ENCODE measurements at places on chromosomes 16 and 17.

GRCh38 chr16:53773881-53774280 is 69.9 kb downstream of the FTO start:
- DNase-seq, result no peak

- no peak for DNase-seq
Measured at GRCh38 chr17:66717641-66718058, 117.3 kb upstream of the CACNG5 start.

DNA sequence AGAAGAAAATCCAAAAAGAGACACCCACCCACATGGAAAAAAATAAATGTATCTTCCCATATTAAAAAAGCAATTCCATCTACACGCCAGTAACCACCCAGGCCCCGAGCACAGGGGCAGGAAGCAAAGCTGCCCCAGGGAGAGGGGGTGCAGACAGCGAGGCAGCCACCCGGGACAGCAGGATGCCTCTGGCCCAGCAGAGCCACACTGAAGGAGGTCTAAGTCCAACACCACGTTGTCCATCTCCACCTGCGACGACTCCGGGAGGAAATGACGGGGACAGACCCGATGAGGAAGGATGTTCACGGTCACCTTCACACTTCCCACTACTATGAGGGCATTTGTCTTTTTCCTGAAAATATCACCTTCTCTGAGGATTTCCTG is 14.4 kb upstream of the CYTH1 start:
- no peak for DNase-seq

GRCh38 chr16:30922960-30923535 is 324 bp upstream of the FBXL19 start:
- peak; percentile 94 for DNase-seq

DNA sequence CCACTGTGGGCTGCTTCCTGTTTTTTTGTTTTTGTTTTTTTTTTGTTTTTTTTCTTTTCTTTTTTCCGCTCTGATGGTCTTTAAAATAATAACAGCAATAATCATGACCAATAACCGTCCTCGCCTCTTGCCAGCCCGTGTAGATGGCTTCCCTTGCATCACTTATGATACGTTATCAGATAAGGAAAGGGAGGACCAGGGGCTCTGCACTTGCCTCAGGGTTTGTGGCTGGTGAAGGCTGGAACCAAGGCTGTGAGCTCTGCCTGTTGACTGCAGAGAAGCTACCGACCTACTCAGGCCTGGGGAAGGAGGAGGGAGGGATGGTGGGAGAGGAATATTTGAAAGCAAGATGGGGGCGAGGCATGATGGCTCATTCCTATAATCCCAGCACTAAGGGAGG is 114.0 kb upstream of the SDK2 start:
- DNase-seq, result no peak

DNA sequence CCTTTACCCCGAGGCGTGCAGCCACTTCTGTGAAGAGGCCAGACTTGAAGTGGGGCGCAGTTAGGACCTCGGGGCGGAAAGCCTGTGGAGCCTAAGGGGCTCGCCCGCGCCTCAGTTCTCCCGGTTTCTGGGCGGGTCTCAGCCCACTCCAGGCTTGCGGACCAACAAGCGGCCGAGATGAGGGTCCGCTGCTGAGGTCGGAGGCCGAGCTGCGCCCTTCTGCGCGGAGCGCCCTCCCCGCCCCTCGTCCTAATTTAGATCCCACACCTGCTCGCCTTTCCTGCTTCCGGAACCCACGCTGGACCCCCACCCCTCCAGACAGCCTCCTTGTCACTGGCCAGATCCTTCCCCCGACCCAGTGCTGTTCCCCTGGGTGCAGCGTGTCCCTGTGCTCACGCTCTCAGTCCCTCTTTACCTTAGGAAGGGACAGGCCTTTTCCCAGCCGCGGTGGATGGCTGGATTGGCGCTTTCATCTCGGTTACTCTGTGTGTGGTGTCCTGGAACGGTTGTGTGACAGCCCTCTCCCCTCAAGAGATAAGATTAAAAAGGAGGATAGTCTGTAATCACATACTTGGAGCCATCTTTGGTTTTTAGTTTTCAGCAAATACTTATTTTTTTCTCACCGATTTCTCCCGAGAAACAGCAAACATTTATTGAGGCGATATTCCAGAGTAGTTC is 933 bp upstream of the ATXN7L3 start:
- no peak for DNase-seq

DNA sequence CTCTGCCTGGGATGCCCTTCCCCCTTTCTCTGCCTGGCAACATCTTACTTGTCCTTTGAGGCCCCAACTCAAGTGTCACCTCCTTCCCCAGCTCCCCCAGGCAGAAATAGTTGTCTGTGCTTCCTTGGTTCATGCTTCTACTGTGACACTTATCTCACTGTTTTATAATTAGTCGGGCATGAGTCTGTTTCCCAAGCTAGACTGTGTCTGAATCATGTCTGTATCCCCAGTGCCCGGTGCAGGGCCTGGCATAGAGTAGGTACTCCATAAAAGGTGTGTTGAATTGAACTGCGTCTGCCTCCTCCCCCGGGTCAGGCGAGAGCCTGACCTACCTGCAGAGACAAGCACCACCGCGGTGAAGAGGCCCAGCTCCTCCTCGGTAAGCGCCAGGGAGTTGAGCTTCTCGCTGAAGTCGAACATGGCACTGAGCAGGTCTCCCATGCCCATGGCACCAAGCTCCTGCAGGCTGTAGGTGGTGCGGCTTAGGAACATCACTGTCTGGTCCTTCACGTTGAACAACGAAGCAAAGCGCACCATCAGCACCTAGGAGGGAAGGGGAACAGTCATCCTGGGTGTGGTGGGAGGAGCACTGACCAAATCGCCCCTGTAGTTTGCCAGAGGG is 6.7 kb downstream of the NR1D1 start:
- DNase-seq, result no peak

- no peak for DNase-seq
Measured at GRCh38 chr17:11643851-11644250, 45.6 kb downstream of the DNAH9 start.

GRCh38 chr16:66045626-66046025 is 320.9 kb upstream of the CDH5 start:
- DNase-seq, result no peak

DNA sequence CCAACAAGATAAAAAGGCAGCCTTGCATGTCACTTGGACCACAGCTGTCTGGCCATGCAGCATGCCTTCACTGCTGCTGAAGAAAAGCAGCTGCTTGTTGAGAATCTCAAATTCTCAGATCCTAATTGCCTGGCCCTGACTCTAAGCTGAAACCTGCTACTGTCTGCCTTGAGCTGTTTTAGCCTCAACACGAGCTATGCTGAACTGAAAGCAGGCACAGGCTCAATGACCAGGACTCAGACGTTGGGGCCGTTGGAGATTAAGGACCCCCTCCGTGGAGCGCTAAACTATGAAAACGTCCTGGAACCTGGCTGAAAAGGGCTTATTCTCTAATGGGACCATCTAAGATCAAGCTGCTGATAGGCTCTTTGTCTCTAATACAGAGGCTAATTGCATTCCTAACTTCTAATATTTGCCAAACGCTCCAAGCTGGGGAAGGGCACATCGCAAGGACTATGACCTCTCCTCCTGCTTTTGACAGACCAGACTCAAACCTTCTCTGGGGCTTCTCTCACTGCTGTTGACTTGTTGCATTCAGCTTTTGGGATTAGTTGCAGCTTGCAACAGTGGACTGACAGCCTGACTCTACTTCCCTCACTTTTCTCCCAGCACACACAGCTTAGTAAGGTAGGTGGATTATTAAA is 4.6 kb upstream of the PLK1 start:
- no peak for DNase-seq

- DNase-seq, result no peak
Measured at GRCh38 chr16:29308644-29309546, 97.6 kb downstream of the NPIPB11 start.

DNA sequence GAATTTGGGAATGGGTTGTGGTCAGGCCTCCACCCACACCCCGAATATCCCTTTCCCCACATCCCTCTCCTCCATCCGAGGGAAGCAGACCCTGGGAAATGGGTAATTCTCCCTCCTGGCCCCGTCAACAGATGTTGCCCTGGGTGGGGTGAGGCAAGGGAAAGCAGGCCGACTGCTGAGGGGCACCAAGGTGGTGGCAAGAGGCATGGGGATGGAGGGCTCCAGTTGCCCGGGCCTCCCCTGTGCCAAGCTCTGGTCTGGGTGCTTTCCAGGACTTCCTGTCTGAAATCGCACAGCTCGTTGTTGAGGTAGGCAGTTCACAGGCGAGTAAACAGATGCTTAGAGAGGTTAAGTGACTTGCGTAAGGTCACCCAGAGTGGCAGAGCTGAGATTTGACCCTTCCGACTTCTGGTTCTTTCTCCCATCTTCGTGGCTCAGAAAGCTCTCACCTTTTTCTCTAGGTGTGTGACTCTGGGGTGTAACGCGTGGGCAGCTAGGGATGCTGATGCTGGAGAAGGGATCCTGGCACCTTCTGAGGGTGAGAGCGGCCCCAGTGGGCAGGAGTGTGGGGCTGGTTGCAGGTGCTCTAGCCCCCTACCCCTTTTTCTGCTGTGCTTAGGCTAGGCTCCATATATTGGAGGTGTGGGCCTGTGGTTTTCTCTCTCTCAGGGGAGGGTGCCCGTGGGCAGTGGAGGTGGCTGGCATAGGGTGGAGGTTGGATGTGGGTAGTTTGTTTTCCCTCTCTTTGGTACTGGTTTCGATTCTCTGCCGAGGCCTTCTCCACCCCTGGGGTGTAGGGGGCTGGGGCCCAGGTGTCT is 17.2 kb downstream of the RARA start:
- no peak for DNase-seq
